ENCODE measurements at places on chromosomes 1 and 21.

- DNase-seq, result no peak
These were observed 146.0 kb downstream of the MAGI3 start for GRCh38 chr1:113536182-113536780.

- no peak for DNase-seq
These were observed 423 bp downstream of the URB1 start for GRCh38 chr21:32392299-32392879.

- no peak for DNase-seq
These were observed 3.4 kb downstream of the LHX9 start for GRCh38 chr1:197920414-197921117.

DNA sequence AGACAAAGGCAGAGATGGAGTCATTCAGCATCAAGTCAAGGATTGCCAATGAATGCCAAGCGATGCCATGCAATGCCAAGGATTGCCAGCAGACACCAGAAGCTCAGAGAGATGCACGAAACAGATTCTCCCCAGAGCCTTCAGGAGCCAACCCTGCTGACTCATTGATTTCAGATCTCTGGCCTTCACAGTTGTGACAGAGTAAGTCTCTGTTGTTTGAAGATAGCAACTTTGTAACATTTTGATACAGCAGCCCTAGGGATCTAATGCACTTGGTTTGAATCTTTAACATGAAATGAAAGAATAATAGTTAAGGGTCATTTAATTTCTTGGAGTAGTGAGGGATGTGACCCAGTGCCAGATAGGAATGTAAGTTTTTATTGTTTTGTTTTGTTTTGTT is 287.4 kb upstream of the RUNX1 start:
- DNase-seq, result no peak

DNA sequence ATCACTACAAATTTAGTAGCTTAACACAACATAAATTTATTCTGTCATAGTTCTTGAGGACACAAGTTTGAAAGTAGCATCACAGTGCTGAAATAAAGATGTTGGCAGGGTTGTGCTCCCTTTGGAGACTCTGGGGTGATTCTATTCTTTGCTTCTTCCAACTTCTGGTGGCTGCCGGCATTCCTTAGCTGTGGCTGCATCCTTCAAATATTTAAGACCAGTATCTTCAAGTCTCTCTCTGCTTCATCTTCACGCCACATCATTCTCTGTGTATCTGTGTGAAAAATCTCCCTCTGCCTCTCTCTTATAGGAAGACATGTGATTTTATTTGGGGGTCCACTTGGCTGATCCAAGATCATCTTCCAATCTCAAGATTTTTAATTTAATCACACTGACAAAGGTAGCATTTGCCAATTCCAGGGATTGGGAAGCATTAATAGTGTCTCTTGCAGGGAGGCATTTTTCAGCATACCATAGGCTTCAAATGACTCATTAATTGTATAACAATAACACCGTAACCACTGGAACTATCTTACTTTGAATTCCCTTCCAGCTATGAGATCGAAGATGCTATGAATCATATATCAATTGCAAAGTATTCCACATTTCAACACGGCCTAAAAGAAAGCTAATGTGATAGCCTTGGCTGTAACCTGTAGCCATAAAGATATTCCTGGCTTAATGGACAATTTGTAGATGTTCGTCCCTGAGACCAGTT is 74.6 kb downstream of the DPT start:
- DNase-seq, result no peak

DNA sequence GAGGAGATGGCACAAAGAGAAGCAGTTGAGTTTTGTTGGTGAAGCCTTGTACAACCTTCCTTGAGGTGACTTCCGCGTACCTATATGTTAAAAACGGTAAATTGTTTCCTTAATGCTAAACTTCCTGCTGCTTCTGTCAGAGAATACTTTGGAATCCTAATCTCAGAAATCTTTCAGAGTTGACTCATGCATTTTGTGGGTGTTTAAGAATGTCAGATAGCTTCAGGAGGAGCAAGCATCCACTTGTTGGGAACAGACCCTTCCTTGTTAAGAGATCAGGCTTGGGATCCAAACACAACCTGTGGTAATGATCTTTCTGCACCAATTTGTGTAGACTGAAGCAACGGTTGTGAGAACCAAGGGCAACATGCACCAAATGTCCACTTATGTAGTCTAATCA is 29.5 kb downstream of the AK4 start:
- peak; percentile 83 for DNase-seq

- DNase-seq, result no peak
These were observed 90.9 kb downstream of the LRRC8C start for GRCh38 chr1:89723863-89724262.

GRCh38 chr1:234683861-234684632 is 74.1 kb upstream of the IRF2BP2 start:
- peak; percentile 78 for DNase-seq

DNA sequence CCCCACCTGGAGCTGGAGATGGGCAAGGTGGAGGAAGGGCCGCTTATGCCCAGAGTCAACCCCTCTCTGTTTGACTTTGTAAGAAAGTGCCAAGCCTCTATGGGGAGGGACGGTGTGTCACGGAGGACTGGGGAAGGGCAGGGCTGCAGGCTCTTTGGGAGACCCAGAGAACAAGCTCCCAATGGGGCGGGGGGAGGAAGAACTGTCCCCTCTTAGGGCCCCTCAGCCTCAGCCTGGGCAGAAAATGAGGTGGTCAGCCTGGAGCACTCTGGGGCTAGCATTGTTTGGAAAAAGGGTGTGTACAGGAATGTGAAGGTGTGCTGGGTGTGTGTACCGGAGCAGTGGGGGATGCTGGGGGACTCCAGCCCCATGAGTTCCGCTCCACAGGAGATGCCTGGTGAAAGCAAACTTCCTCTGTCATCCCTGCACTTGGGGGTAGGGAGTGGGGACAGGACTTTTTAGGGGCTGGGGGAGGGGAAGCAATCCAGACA is 1.2 kb upstream of the INAVA start:
- DNase-seq, result no peak

DNA sequence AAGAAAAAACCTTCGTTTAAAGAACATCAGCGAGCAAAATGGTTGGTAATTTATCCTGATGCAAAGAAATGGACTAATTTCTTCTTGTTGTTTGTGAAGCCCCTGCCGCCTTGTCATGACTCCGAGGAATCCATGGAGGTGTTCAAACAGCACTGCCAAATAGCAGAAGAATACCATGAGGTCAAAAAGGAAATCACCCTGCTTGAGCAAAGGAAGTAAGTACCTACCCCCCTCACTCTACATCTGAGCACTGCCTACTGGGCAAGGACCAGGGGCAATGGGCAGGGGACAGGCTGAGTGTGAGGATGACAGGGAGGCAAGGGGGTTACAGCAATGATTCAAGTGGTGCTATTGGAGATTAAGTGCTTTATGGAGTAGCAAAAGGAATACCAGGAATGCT is 29.4 kb downstream of the MAP3K7CL start:
- no peak for DNase-seq

DNA sequence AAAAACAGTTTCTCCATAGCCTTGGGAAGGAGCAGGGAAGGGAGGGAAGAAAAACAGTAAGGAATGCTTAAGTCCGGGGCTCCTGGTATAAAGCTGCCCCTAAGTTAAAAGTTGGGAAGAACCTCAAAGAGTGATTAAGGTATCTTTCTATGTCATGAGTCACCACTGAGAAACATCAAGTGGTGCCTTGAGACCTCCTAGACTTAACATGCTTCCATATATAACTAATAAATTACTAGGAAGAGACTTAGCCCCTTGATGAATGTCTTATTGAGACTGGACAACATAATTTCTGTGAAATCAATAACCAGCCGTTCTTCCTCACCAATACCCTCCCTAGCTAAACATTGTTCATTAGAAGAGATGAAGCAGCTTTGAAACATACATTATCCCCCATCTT is 121.8 kb upstream of the SLC44A3 start:
- DNase-seq, result no peak

DNA sequence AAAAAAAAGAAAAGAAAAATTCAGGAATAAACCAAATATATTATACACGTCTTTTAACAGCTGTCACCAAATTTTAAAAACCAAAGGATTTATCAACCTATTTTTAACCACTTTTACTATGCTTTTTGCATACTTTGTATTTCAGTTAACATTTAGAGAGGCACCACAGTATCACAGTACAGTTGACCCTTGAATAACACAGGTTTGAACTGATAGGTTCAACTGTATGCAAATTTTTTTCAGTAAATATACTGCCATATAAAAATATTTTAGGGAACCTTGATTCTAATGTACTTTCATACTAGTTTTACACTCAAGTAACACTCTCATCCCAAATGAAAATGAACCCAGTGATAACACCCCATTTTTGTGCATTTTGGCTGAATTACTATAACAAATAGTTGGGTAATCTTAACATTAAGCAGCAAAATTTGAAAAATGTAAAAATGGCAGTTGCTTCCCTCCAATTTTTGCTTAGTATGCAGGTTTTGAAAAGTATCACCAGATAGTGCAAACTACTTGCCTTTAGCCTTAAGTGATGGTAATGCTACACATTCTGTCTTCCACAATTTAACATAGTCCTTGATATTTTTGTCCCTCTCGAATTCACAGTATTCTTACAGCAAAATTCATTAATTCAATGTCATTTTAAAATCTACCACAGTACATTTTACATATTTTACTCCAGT is 10.8 kb upstream of the ADCY10 start:
- no peak for DNase-seq

DNA sequence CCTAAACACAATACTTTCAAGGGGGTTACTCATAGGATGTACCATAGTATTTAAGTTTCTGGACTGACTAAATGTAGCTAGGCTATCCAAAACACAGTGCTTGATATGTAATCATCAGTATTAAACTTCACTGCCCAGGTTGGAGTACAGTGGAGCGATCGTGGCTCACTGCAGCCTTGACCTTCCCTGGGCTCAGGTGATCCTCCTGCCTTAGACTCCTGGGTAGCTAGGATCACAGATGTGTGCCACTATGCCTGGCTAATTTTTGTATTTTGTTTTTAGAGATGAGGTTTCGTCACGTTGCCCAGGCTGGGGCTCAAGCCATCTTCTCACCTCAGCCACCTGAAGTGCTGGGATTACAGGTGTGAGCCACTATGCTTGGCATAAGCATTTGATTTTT is 10.6 kb downstream of the NASP start:
- no peak for DNase-seq

DNA sequence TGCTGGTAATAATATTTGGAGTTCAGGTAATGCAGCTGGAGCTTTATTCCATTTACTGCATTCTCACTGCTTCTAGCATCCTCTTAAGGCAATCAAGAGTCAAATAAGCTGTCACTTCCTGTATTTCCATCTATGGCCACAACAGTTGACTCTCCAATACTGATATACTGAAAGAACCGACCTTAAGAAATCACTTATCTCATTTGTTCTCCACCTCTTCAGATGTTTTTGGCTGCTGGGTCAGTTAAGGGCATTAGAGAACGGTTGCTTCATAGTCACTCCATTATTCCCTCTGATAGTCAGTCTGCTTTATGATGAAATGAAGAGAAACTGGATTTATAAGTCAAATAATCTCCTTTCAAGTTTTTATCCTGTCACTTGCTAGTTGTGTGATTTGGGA is 14.2 kb upstream of the RGS4 start:
- no peak for DNase-seq

GRCh38 chr1:154222918-154223317 is 2.2 kb downstream of the UBAP2L start:
- no peak for DNase-seq

DNA sequence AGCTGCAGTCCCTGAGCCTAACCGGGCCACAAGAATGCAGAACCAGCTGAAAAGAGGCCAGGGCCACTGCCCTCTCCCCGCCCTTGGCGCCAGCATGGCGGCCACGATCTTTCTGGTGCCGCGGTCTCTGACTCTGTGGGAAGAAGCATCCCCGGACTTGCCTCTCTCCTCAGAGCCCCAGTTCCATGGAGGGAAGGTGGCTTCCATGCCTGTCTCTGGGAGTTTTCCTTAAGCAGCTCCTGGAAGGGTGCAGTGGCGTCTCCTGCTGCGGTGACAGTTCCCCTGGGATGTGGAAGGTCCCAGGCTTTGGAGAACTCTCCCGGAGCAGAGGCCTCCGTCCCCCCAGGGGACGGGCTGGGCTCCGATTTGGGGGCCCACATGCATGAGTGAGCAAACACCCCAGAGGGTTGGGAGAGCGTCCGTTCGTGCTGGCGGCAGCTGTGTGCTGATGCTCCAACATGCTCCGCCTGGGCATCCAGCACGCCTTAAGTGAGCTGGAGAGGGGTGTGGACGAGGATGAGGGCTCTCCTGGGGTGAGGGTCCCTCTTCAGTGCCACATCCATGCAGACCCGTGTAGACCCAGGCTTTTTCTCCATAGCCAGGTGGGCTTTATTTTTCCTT is 109.8 kb upstream of the COL6A1 start:
- DNase-seq, result no peak

GRCh38 chr1:185388346-185388745 is 71.3 kb upstream of the IVNS1ABP start:
- DNase-seq, result no peak

- DNase-seq, result no peak
These were observed 137.4 kb downstream of the DYRK1A start for GRCh38 chr21:37503848-37504467.

GRCh38 chr1:103250441-103250861 is 142.1 kb upstream of the COL11A1 start:
- DNase-seq, result peak; percentile 95

GRCh38 chr1:16315437-16315836 is 36.8 kb downstream of the FBXO42 start:
- DNase-seq, result no peak

GRCh38 chr1:246794048-246794827 is 70.0 kb downstream of the SCCPDH start:
- peak; percentile 65 for DNase-seq

GRCh38 chr1:15211424-15211823 is 35.6 kb upstream of the FHAD1 start:
- DNase-seq, result no peak

DNA sequence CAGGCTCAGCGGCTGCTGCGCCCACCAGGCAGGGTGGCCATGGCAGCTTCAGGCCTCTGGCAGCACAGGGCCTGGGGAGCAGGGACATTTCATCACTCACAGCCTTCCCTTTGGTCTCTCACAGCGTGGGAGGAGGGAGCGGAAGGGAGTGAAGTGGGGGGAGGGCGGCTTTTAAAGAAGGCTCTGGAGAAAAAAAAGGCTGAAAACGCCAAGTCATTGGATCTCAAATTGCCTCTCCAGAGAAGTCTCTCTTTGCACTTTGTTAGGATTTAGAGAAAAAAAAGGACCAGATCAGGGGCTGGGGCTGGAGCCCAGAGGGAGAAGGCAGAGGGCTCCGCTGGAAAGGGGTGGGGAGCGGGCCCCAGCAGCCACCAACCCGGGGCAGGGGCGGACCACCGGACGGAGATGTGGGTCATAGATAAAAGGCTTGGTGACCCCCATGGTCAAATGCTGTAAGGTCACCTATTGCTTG is 209.9 kb downstream of the GRIK3 start:
- peak; percentile 76 for DNase-seq

GRCh38 chr1:99217599-99217998 is 46.7 kb upstream of the PLPPR4 start:
- DNase-seq, result no peak

GRCh38 chr1:72412286-72412685 is 129.9 kb upstream of the NEGR1 start:
- DNase-seq, result no peak

DNA sequence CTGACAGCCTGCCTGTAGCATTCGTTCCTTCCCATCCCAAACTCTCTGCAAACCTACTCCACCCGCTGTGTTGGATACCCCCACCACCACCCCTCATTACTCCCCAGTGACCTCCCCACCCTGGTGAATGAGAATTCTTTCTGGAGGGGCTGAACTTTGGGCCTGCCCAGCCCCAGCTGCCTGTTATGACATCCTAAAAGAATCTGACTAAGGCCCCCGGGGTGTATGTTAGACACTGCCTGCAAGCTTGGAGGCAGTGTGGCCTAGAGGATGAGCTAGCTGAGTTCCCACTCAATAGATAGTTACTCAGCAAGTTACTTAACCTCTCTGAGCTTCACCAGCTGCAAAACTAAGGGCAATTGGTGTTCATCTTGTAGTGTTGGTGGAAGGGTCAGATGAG is 110.2 kb upstream of the FGGY start:
- DNase-seq, result peak; percentile 83

Measured in islet precursor cell (in vitro differentiated cells).